ENCODE measurements at places on chromosomes 3 and 15.

GRCh38 chr15:88401996-88402656, 65.1 kb downstream of the MRPL46 start:
- no peak for DNase-seq

DNA sequence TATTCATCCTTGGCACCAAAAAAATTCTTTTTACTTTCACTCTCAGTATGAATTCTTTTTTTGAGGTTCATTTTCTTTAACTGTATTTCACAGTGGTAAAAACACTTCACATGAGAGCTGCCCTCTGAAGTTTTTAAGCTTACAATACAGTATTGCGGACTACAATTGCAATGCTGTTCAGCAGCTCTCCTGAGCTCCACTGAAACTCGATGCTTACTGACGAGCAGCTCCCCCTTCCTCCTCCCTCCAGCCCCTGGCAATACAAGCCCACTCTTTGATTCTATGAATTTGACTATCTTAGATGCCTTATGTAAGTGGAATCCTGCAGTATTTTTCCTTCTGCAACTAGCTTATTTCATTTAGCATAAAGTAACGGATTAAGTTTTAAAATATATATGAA, 183.4 kb downstream of the ADAMTS17 start:
- DNase-seq = no peak

- DNase-seq = no peak
Observed at GRCh38 chr3:172688588-172688987, 22.3 kb downstream of the NCEH1 start.

DNA sequence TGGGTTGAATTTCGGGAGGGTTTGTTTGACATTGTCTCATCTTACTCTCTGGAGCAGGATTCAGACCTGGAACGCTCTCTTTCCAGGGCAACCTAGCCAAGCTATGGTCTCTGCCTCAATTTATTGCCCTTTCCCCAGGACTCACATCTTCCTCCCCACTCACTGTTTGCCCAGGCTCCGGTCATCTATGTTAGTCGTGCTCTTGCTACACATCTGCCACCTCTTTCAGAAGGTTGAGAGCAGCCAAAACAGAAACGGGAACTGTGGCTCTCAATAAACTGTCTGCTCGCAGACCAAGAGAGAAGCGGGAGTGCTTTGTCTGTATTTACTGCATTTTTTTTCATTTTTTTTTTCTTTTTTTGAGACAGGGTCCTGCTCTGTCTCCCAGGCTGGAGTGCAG, 81.6 kb downstream of the ST6GAL1 start:
- DNase-seq = no peak

DNA sequence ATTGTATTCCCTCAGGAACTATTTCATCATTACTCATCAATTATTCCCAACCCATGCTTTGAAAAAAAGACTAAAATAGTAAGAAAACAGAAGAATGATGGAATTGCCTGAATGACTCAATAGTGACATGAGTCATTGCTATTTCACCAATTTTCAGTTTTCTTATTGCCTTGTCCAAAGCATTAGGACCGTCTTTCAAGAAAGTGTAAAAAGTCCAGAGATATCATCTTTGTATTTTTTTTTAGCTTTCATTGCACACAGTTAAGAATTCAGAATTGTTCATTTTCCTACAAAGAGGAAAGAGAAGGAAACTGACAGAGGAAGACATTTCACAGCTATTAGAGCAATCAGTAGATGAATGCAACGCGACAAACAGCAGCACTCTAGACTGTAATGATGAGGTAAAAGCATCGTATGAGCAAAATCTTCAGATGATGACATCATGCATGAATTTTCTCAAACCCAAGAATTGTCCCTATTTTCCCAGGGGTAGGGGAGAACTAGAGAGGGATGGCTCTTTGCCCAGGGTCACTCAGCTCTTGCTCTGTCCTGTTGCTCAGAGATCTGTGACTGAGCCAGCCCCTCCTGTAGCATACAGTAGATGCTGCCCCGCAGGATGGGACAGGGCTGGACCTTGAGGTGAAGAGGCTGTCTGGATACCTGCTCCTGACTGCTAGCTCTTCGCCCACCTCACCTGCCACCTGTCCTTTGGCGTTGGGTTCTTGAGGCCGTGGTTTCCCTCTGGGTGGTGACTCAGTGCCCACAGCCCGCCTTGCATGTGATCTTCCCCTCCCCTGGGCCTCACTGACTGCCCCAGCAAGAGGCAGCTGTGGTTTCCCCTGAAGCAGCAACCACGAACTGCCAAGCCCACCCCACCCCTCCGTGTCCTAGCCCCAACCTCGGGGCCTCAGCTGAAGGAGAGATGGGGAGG, 84.8 kb downstream of the PPCDC start:
- DNase-seq = no peak

- DNase-seq = no peak
Observed at GRCh38 chr3:45981346-45982074, 14.1 kb downstream of the FYCO1 start.

- DNase-seq = no peak
Observed at GRCh38 chr15:91196768-91197167, 96.7 kb downstream of the SV2B start.

- DNase-seq = no peak
Observed at GRCh38 chr3:132974097-132974496, 64.1 kb upstream of the TMEM108 start.

- no peak for DNase-seq
Observed at GRCh38 chr3:21745966-21746365, 5.0 kb downstream of the ZNF385D start.

- DNase-seq = no peak
Observed at GRCh38 chr3:14330508-14330907, 71.9 kb upstream of the SLC6A6 start.

GRCh38 chr3:30114918-30115317, 491.5 kb upstream of the TGFBR2 start:
- no peak for DNase-seq

DNA sequence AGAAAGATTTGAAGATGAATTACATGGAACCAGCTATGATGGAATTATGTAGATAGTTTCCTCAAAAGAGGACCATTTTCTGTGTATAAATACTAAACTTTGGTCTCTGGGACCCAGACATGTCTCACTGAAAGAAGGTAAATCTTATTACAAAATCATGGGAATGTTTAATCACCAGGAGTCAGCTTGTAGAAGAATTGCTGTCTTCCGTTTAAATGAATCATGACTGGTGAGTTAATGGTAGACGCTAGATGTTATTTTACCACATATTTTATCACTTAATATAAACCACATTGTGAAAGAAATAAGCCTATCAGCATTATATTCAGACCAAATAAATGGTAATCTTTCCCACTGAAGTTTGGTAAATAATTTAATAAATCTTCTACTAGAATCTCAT, 322.3 kb upstream of the SUCLG2 start:
- no peak for DNase-seq

- no peak for DNase-seq
Observed at GRCh38 chr3:59575113-59576001, 525.5 kb upstream of the CFAP20DC start.

DNA sequence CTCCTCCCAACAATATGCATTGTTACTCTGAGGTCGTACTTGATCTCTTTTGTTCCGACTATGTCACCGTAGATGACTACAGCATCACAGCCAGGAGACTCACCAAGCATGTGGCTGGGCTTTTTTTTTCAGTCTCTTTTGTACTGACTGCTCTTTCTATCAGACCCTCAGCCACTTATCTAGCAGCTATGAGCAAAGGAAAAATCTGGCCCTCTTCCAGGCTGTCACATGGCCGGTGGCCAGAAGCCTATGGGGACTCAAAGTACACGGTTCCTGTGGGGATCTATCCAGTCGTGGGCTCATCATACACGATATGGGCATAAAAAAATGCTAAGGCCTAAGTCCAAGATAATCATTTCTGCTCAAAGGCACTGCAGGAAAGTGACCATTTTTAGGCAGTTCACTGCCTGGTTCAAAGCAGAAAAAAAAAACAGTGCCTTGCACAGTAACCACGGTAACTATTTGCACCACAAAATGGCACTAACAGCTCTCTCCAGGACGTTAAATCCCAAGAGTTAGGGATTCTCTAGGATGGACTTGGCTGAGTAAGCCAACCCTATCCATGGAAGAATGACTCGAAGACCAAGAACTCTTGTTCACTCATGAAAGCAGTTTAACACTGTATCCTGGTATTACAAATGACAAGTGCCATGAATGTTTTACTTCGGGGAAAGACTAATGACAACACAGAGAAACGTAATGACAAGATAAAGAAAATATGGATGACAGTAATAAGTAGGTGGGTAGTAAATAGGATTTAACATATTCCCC, 50.3 kb downstream of the SHQ1 start:
- DNase-seq = peak; percentile 14

DNA sequence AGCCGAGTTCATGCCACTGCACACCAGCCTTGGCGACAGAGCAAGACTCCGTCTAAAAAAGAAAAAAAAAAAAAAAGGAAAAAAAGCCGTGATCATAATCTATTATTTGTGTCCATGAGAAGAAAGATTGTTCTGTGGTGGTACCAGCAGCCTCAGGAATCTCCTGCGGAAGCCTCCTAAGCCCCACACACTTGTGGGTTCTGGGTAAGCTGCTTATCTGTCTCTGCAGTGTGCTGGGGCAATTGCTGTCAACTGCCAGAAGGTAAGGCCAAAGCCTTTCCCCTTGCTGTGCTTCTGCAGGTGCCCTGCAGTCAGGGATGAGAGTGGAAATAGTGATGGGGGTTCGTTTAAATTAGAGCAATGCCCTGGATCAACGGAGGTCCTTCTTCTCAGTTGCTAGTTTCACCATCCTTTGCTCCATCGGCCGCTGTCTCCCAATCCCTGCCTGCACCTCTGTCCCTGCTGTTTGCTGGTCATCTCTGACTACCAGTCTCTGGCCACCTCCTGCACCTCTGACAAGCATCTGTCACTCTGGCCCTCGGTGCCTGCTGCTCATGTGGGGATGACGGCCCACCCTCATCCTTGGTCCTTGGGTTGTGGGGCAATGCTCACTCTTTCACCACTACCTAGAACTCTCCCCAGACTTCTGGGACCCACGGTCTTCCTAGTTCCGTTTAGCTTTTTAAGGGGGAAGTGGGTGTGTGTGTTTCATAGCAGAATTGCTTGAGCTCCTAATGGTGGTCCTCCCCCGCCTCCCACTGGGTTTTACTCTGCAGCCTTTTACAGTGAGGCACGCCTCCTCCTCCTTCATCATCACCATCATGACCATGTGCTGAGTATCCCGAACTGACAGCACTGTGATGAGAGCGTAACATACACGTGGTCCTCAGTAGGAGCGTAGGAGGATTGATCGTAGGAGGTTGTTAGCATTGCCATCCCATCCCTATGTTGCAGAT, 25.5 kb downstream of the CHRD start:
- no peak for DNase-seq

All from NCI-H1436 treated with DMSO at 0.1 percent for 48 hours (cell line).